Fibroblast of skin of back (primary cell): ENCODE measurements at places on chromosomes 5 and 9.

DNA sequence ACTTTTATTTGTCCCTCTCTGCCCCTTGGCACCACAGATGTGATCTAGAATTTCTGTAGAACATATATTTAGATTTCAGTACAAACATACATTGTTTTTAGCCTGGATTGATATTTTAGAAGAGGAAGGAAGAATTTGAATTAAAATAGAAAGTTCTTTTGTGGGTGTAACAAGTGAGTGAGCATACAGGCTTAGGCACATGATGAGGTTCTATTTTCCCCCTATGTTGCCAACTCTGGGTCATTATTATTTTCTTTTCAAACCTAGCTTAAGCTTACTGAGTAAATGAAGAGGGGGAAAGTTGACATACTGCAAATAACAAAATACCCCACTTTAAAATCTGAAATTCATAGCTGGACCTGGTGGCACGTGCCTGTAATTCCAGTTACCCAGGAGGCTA lies 102.9 kb downstream of the GCNT1 start:
- no peak for DNase-seq

DNA sequence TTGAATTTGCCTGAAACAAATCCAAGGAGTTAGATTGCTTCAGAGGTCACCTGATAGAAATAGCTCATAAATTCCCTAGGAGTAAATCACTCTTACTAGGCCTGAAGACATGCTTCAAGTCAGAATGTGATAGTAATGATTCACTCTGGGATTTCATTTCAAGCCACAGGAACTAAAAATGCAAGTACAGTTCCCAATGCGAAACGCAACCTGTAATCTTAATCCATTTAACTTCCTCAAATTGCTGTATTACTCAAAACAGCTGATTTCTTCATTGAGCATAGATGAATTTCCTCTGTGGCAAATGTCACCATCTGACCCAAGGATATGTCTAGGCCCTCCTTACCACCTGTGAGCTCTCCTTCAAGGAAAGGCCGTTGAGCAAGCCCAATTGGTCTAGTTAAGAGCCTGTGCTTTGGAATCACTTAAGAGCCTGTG lies 32.1 kb upstream of the IL6ST start:
- peak; percentile 84 for DNase-seq

- DNase-seq, result no peak
These were observed 144.3 kb upstream of the NREP start for GRCh38 chr5:111901296-111901695.

- no peak for DNase-seq
These were observed 94.0 kb upstream of the ALDH1B1 start for GRCh38 chr9:38298503-38298902.

DNA sequence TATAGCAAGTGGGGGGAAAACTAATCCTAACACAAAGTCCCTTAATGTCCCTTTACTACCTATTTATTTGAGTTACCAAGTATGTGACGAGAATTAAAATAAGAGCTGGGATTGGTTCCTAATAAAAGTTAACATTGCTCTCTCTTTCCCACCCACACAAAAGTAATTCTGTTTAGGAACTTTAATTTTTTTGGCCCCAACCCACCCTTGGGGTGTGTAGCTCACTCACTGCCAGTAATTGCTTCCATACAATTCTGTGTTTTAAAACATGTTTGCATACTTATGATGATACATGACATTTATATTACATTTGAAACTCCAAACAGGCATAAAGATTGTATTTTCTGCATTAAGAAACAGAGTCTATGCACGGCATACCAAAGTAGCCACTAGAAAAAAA lies 106.5 kb downstream of the BNC2 start:
- DNase-seq, result no peak

DNA sequence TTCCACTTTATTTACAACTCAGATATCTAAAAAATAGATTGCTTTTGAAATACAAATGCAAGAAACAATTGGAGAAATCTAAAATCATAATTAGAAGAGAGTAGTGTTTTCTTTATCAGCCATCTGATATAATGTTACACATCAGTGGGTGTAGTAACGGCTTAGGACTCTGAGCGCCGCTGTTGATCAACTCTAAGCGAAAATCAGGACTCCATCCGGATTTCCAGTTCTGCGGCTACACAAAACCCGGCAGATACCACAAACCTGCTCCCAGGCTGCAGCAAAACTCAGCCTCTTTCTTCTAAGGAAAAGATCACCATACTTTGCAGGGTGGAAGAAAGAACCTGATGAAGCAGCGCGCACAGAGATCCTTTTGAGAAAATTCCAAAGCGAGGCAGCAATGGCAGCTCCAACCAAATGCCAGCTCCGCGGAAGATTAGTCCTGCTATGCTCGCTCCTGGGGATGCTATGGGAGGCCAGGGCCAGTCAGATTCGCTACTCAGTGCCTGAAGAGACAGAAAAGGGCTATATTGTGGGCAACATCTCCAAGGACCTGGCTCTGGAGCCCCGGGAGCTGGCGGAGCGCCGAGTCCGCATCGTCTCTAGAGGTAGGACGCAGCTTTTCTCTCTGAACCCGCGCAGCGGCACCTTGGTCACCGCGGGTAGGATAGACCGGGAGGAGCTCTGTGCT lies at the start of gene PCDHGA9:
Gene PCDHGA9 (plus strand): TSS at position 226 of the 691 bp plus-strand sequence. CDS start 175 bp downstream, at position 401.
- peak; percentile 48 for DNase-seq

DNA sequence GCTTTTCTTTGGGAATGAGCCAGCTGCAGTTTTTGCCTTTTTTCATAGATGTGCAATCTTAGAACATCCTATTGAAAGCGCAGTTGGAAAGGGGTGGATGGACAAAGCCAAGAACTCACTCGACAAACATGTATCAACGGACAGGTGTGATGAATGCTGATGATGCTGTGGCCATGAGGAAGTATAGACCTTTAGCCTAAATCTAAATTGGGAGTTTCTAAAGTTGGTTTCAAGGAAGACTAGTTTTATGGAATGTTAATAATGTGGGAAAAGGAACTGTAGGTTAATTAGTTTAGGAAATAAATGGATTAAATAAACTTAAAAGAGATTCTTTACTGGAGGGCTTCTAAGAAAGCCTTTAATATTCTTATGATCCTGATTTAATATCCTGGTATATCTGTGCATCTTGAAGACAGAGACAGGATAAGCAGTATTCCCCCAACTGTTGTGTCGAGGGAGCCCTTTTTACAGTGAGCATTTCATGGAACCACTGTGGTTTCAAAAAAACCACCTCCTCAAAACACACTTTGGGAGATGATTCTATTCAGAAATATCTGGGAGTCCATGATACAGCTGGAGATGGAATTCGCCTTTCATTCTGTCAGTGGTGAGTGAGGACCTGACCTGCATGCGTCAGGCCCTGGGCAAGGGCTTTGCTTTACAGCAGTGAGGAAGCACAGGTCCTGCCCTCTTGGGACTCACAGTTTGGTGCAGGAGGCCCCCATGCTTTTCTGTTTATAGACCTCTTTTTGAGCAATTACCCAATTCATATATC lies 82.6 kb downstream of the AOPEP start:
- no peak for DNase-seq

GRCh38 chr9:4303006-4303405 lies 3.1 kb upstream of the GLIS3 start:
- DNase-seq, result peak; percentile 47

DNA sequence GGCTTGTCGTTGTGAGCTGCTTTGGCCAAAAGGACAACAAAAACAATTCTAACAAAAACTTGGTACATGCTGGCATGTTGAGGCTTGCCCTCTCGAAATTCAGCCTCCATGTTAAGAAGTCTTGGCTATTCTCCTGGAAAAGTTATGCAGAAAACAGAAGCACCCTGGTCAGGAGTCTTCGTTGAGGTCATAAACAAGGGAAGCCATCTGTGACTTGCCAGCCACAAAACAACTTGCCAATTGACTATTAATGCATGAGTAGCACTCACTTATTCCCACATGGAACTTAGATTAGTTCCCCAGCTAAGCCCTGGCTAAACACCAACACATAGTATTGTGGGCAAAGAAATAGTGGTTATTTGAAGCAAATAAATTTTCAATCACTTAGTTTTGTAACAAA lies 521.0 kb upstream of the CHD1 start:
- DNase-seq, result no peak

GRCh38 chr9:99253772-99254431 lies 31.8 kb downstream of the SEC61B start:
- DNase-seq, result no peak

DNA sequence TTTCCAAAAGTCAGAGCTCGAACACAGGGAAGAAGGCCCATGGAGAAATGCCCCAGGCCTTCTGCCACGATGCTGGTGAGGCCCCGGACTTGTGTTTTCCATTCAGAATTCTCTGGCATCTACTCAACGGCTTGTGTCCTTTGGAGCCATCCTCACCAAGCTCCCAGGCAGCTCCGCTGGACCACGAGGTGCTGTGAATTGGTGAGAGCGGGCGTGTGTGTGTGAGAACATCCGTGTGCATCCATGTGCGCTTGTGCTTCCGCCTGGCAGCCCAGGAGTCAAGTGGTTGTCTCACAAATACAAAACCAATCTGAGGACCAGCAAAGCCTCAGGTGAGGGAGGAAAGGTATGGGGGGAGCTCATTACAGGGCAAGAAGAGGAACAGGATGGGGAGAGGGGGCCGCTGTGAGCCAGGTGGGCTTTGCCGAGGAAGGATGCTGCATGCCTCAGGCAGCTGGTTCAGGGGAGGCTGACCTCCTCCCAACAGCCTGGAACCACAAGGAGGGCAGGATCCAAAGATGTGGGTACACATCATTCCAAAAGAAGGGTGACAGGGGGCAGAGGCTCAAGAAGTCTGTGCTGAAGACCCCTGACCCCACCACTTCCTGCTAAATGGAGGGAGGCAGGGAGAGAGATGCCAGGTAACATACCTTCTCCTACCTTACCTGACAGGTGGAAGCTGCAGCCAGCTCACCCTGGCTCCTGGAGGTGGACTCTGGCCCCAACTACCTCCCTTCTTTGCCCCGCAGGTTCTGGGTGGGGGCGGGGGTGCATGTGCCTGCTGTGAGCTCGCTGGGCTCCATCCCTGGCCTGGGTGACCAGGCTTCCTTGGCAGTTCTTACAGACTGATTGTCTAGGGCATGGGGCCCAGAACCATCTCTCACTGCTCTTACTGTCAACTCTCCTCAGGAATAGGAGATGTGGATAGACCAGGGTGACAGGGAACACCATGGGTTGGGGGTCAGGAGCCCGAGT lies 196.3 kb downstream of the PAX5 start:
- DNase-seq, result no peak

DNA sequence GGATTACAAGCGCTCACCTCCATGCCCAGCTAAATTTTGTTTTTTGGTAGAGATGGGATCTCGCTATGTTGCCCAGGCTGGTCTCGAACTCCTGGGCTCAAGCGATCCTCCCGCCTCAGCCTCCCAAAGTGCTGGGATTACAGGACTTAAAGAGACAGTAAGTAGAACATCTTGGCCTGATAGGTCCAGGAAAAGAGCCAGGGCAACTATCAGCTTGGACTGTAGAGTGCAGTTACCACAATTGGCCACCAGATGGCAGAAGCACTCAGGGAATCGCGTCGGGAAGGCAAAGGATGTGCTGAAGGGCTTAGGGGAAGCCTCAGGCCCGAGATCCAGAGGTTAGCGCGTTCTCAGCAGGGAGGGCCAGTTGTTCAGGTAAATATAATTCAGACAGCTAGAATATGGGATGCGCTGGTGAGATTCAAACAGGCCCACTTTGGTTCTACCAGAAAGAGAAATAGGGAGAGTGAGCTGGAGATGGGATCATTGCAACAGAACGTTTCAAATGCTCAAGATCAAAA lies 21.5 kb downstream of the C9orf57 start:
- DNase-seq, result peak; percentile 73

- peak; percentile 78 for DNase-seq
These were observed 8.4 kb upstream of the RUSC2 start for GRCh38 chr9:35481347-35481975.

DNA sequence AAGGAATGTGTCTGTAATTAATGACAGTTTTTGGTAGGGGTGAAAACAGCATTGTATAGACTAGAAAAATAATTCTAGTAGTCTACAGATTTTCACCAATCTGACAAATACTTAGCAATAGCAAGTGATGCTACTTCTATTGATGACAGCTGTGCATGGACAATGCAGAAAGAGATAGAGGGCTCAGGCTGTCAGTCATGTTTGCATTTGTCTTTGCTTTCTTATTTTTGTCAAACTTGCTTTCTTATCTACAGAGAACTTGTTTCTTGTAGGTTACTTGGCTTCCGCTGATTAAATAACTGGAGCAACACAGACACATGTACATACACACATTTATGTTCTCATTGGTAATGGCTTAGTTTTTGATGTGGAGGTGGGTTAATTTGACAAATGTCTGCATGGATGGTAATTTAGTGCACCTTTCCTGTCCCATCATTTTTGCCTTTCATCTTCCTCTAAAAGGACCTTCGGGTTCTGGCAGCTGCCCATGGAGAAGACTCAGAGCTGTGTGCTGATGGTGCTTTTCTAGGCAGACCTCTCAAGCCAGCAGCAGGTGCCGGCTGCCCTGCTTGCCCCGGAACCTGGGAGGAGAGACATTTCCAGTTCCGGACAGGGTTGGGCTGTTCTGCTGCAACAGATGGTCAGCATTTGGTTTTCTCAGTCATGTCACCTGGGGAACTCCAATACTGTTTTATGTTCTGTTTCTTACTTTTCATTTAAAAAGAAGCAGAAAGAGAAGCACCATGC lies 28.8 kb downstream of the CAMK4 start:
- DNase-seq, result no peak

GRCh38 chr9:91923145-91923544 lies 26.9 kb downstream of the ROR2 start:
- DNase-seq, result no peak

DNA sequence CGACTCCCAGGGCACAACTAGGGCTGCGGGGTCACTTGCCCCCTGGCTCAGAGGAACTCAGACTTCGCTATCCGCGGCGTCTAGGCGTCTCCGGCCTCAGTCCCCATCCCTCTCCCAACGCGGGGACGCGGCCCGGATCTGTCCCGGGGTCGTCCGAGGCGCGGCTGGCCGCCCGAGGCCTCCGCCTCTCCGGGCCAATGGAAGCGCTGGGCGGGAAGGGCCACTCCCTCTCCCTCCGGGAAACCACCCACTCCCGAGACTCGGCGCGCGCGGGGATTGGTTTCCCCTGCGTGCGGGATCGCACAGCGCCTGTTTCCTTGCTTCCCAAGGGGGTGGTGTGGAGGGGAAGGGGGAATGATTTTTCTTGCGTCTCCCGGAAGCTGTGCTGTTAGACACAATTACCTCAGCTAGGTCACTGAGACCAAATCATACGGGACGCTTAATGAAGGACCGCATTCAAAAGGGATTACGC lies 38.3 kb downstream of the NR2F1 start:
- peak; percentile 65 for DNase-seq

- no peak for DNase-seq
These were observed 151.7 kb downstream of the TTC39B start for GRCh38 chr9:15155323-15155722.
